ENCODE measurements at places on chromosomes 11 and 22. TPM values are rescaled to one million over a fixed set of nuclear protein-coding genes. Genes with fewer than 3 reads are reported as not detected.

DNA sequence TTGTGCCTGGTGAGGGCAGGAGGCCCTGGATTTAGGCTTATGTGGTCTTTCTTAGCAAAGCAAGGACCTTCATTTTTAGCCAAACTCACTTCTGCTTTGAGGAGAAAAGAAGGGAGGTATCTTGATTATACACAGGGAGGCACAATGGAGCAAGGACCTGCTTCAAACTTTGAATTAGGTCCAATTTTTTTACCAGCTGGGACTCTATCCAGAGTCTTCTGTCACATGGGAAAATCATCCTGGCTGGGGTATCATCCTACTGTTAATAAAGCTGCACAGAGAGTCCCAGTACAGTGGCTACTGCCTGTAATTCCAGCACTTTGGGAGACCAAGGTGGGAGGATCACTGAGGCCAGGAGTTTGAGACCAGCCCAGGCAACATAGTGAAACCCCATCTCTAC lies 87.8 kb downstream of the CWC15 start:
- DNase-seq: no peak

- DNase-seq: peak; percentile 7
These were observed 46.5 kb downstream of the FCHSD2 start for GRCh38 chr11:73095613-73096012.

GRCh38 chr11:5620651-5621521 lies 3.9 kb upstream of the TRIM34 start:
- no peak for DNase-seq

DNA sequence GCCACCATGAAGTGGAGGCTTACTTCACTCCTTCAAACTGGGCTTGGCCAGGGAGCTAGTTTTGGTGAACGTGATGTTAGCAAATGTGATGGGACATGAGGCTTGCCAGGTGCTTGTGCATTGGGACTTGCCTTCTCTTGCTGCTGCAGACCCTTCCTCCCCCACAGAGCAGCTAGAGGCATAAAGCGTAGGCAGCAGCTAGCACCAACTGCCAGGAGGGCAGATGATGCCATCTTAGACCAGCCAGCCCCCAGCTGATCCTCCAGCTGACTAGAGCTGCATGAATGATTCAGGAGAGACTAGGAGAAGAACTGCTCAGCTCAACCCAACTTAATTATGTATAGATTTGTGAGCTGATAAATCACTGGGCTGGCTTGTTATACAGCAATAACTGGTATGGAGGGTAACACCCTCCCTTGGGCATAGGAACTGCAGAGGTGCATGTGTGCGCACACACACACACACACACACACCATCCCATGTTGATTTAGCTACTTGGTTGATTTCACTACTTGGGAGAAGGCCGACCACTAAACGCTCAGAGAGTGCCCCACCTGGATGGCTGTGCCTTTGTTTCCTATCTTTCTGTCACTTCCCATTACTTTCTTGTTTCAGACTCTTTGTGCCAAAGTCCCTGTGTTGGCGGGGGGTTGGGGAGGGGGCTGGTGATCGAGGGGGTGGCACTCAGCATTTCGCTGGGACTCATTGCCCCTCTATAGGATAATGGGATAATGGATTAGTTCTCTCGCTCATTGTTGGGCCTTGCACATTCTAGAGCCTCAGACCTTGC lies 202.8 kb downstream of the ADAMTS15 start:
- DNase-seq: no peak

Gene APOL3
- 17.1 TPM for total RNA-seq

Gene CDC42EP2
- 14.2 TPM for total RNA-seq

Measured in tongue (tissue), 3 donors.